AG04450 (cell line): ENCODE measurements at places on chromosomes 1 and 21.

DNA sequence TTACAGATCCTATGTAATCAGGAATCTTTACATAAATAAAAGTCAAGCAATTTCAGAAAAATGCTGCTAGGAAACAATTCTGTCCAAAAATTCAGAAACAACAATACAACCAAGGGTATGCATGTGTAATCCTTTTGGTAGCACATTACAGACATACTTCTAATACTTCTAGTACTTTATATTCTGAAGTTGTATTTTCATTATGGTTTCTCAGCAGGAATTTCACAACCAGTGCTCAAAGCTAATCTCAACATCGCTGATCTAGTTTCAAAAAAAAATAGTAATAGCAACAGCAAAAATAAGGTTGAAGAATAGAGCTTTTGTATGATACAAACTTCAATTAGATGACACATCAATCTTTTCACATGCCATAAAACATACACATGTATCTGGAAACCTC, 545.2 kb downstream of the LTN1 start:
- DNase-seq = no peak

DNA sequence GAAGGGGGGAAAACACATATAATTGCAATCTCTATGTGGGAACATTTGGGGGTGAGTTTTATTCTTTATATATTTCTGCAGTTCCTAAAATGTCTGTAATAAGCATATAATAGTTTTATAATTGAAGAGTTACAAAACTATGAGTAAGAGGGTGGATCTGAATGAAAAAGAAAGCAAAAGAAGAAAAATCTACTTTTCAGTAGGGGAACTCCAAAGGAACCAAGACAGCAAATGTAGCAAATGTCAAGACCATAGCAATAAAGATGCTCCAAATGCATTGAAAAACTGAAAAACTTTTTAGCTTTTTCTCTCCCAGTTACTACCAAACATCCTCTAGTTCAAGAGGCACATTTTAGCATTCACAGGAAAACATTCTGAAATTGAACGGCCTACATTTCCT, 434.8 kb downstream of the LMO4 start:
- no peak for DNase-seq

GRCh38 chr1:221945669-221946068, 203.8 kb upstream of the DUSP10 start:
- DNase-seq = no peak

- no peak for DNase-seq
Observed at GRCh38 chr1:26516987-26517765, 12.4 kb upstream of the RPS6KA1 start.

DNA sequence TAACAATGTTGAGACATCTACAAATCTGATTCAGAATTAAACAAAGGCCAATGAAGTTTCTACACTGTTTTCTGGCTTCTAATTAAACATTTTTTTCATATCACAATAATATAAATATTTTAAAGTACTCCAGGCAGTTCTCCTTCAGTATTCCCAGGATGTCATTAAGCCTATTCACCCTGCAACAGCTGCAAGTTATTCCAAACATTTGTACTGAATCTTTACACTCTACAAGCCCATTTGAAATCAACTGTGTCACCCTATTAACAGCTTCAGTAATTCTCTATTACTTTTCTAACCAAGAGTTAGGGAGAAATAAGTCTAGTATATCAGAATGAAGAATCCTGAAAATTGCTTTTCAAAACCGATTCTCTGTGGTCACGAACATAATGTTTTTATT, 124.6 kb downstream of the OLFML2B start:
- no peak for DNase-seq

- no peak for DNase-seq
Observed at GRCh38 chr1:46603481-46603857, 599 bp downstream of the MKNK1 start.

- peak; percentile 45 for DNase-seq
Observed at GRCh38 chr1:37537378-37537777, 16.7 kb downstream of the SNIP1 start.

- no peak for DNase-seq
Observed at GRCh38 chr1:228986093-228986904, 251.0 kb downstream of the RHOU start.

DNA sequence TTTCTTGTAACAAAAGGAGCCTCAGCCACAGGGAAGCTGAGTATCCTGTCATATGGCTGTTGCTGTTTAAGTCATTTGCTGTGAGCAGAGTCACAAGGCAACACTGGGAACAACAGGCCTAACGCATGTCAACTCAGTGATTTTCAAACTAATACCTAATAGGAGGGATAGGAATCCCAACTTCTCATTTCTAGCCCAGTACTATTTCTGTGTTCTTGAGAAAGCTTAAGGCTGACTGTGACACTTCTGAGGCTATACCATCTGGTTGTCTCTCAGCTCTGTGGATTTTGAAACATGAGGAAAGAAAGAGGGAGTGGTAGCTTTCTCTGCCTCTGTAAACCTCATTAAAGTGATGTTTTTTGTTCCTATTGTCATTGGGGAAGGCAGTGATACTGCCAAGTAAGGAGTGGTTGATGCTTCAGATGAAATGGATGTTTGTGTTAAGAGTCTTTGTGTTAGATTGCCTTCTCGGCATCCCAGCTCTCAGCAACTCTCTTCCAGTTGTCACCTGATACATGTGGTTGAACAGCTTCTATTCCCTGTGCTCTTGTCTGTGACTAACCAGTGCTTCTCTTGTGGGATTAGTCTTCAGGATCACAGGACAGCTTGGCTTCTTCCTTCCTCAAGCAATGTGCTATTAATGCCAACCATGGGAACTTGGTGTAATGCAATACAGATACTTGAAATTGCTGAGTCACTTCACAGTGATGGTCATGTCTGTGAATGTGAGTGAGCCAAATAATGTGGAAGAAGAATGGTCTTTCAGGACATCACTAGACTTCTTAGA, 166.8 kb upstream of the IVNS1ABP start:
- DNase-seq = peak; percentile 51

DNA sequence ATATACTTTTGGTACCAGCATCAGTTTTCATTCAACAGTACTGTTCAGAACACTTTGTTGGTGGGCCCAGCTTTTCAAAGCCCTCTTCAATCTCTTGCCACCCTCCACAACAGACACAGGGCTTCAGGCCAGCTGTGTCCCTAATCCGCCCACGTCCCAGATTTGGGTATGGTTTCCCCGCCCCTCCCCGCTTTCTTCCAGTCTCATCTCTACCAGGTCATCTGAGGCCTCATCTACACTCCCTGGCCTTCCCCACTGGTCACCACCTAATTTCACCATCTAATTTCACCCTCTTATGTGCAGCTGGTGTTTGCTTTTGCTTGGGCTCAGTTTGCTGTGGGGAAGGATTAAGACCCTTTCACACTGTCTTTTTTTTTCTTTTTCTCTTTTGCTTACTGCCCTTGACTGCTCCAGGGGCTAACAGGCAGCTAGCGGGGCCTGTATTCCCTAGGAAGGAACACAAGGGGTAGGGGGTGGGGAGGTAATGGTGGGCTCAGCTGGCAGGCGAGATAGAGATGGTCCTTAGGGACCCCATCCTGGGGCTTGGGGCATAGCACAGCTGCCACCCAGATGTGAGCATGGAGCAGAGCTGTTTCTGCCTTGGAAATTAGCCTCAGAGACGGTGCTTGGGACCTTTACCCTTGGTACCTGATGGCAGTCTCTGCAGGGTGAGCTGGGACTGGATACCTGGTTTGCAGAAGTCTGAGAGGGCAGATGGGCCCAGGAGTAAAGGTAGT, 3.8 kb upstream of the EPB41 start:
- DNase-seq = no peak

DNA sequence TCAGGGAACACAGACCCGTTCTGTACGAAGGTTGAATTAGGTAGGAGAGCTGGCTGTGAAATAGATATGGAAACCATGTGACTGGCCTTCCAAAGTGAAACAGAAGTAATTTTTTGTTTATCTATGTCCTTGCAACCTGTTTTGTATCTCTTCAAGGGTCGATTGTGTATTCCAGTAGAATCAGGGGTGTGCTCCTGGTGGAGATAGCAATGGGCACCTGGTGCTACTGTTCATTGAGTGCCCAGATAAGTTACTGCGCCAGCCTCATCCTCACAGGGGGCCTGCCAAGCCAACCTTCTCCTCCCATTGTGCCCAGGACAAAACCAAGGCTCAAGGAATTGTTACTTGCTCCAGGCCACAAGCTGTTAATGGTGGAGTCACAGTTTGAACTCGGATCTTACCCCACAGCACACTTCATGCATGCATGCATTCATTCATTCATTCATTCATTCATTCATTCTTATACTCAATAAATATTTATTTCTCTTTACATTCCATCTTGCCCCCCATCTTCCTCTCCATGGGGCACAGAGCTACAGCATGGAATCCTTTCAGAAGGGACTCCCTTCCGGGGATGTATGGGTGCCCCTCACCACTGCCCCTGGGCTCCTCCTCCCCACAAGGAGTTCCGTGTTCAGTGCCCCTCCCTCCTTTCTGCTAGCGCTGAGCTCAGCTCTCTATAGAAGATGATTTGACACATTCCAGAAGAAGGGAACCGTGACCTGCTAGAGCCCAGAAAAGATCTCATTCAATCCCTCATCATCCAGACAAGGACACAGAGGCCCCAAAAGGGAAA, 24.0 kb downstream of the ADORA1 start:
- no peak for DNase-seq

DNA sequence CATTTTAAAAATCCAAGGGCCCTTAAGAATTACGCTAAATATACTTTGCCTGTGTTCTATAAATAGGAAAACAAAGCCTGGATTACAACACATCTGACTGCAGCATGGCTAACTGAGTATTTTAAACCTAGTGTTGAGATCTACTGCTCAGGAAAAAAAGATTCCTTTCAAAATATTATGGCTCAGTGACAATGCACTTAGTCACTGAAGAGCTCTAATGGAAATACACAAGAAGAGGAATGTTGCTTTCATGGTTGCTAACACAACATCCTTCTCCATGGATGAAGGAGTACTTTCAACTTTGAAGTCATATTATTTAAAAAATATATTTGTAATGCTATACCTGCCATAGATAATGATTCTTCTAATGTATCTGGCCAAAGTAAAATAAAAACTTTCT, 248.3 kb upstream of the NEGR1 start:
- DNase-seq = no peak

DNA sequence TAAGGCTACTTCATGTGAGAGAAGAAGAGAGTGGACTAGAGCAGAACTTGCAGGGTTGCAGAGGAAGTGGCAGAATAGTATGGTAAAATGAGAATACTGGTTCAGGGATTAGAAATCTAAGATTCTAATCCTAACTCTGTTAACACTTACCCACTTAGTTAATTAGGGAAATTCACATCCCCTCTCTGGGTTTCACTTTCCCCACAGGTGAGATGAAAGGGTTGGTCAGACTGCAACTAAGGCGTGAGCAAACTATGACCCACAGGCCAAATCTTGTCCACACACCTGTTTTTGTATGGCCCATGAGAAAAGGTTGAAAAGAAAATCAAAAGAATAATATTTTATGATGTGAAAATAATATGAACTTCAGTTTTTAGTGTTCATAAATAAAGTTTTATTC, 117.5 kb downstream of the MACF1 start:
- DNase-seq = no peak

DNA sequence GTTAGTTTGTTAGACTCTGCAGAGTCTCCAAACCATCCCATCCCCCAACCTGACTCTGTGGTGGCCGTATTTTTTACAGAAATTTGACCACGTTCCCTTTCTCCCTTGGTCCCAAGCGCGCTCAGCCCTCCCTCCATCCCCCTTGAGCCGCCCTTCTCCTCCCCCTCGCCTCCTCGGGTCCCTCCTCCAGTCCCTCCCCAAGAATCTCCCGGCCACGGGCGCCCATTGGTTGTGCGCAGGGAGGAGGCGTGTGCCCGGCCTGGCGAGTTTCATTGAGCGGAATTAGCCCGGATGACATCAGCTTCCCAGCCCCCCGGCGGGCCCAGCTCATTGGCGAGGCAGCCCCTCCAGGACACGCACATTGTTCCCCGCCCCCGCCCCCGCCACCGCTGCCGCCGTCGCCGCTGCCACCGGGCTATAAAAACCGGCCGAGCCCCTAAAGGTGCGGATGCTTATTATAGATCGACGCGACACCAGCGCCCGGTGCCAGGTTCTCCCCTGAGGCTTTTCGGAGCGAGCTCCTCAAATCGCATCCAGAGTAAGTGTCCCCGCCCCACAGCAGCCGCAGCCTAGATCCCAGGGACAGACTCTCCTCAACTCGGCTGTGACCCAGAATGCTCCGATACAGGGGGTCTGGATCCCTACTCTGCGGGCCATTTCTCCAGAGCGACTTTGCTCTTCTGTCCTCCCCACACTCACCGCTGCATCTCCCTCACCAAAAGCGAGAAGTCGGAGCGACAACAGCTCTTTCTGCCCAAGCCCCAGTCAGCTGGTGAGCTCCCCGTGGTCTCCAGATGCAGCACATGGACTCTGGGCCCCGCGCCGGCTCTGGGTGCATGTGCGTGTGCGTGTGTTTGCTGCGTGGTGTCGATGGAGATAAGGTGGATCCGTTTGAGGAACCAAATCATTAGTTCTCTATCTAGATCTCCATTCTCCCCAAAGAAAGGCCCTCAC, at the start of gene OLIG2:
Gene OLIG2, plus strand, starts transcription at position 447 of the 954 bp plus-strand sequence. CDS start 928 bp downstream, outside the sequence.
- DNase-seq = no peak

DNA sequence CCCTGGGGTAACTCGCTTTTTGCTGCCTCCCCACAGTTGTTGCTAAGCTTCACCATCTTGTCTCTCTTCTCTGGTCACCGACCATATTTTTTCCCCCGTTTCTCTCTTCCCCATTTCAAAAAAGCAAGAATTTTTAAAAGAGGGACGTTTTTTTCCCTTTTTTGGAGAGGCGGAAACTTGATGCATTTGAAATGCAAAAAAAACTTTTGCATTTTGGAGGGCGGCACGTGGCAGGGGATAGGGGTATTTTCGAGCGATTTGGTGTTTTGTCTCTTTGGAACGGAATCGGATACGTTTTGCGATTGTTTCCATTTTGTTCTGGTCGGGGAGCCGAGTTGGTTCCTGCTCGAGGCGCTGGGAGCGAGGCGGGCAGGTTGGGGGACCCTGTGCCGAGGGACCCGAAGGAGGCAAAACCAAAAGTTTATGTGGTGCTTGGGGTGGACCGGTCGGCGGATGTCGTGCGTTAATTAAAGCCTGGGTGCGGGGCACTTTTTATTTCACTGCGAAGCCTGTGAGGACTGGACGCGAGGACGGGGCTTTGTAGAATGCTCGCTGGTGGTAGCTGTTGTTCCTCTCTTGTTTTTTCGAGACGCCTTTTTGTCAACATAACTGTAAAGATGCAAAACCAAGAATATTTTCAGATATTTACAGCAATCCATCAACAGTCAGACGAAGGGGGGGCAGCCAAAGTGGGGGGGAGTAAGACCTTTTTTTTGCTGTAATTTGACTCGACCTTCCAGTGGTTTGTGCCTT, 884 bp downstream of the H3-3A start:
- no peak for DNase-seq
